ENCODE measurements at places on chromosomes 6 and 20.

DNA sequence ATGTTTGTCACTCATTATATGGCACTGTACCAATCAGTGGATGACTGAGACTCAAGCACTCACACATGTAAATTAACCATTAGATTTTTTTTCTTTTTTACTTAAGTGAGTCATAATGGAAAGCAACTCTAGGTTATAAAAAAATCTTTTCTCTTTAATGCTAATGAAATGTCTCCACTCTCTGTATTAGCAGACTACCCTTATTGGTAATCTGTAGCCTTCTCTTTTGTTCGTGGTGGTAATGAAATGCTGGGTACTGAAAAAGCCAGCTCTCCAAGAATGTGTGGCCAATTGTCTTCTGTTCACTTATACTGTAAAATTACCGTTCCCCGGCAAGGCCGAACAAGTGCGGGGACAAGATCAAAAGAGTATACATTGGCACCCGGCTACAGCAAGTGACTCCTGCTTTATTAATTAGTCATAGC, 69.0 kb downstream of the AFG1L start:
- DNase-seq, result no peak

DNA sequence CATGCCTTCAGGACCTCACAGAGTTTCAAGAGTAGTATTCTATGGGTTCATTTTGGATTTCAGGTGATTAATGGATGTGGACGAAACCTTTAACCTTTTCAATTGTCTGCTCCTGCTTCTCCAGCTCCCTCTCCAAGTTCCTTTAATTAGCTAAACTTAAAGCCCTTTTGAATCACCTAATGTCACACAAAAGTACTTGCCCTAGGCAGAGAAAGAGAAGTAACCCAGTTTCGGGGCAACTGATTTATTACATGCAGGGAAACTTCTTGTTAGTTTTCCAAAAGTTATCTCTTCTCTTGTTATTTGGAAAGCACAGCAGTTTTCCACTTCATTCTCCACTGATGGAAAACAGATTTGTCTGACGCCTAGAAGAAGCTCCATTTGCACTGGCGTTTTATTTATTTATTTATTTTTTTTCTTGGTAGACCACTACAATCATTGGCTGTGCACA, 407.7 kb upstream of the JARID2 start:
- no peak for DNase-seq

DNA sequence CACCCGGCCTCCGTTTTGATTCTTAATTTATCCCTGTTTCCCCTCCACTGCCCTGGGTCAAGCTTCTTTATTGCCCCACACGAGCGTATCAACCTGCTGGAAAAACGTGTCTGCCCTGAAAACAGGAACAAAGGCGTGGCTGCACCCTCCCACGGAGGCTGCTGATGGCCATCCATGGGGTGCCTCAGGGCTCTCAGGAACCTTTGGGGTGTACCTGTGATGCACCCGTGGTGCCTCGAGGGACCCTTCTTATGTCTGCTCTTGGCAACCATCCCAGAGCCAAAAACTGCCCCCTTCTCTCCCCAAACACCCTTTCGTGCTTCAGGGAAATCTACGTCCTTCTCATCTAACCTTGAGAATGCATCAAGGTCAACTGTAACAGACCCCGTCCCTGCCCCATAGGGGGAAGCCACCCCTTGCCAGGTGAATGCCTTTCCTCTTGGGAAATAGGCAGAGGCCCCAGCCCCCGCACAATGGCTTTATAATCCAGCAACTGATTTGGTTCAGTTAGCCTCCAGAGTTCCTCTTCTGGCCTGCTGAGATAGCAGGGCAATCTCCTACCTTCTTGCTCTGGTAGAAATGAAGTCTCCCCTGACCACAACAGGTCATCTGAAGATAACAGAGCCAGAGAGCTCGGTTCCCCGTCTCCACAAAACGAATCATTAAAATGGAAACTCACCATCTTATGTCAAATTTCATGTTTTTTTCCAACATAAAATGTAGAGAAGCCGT, 29.4 kb downstream of the PSMG4 start:
- DNase-seq, result no peak

GRCh38 chr6:26183581-26184366, 96.5 kb downstream of the HFE start:
- peak; percentile 70 for DNase-seq

GRCh38 chr20:2179233-2179580, 77.6 kb downstream of the STK35 start:
- DNase-seq, result no peak

DNA sequence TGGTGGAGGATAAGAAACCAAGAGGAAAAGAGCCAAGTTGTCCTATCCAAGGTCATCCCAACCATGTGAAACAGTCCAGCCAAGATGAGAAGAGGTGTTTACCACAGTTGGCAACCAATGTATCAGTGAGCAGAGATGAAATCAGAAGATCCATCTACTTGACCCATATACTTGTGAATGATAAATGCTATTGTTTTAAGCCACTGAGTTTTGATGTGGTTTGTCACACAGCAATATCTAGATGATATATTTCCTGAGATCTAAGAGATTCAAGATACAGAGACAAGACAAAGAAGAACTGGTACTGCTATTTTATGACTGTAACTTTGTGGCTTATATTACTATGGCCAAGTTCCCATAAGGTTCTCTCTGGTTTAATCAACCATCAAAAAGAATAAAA, 721.2 kb downstream of the MAFB start:
- no peak for DNase-seq
